ENCODE measurements at places on chromosomes 3 and 15.

DNA sequence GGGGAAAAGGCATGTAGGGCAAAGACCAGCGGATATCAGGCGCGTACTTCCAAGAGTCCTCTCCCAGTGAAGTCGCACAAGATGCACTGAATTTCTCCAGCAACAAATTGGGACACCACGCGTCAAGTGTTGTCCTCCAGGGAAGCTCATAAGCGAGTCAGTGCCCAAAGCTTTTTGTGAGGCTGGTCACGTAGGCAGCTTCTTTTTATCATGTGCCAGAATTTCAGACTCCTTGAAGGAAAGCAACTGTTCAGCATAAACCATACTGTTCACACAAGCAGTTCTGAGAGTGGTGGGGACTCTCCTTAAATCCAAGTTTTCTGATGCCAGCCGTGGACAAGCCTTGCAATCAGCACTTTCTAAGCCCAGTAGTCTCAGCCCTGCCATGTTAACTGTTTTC lies 10.1 kb upstream of the FSTL1 start:
- DNase-seq = no peak

- no peak for DNase-seq
These were observed 39.6 kb downstream of the VPS13C start for GRCh38 chr15:62020576-62021160.

GRCh38 chr3:120708408-120708807 lies 26.4 kb upstream of the HGD start:
- no peak for DNase-seq

DNA sequence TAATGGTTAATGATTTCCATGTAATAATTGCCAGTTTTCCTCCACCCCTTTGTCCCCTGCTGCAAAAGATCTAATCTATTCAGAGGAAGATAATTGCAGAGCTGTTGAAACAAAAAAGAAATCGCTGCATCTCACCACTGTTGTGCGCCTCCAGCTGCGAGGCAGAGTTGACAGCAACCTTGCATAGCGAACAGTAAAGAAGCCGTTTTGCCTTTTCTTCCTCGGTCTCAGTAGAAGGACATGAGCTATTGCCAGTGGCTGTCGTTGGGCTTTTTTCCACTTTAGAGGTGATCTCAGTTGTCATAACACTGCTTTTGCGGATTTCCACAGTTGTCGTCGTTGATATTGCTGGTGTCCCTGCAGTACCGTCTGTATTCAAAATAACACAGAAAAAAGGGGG lies 314.2 kb downstream of the ZNF385D start:
- no peak for DNase-seq
